ENCODE measurements at places on chromosomes 16 and 17.

DNA sequence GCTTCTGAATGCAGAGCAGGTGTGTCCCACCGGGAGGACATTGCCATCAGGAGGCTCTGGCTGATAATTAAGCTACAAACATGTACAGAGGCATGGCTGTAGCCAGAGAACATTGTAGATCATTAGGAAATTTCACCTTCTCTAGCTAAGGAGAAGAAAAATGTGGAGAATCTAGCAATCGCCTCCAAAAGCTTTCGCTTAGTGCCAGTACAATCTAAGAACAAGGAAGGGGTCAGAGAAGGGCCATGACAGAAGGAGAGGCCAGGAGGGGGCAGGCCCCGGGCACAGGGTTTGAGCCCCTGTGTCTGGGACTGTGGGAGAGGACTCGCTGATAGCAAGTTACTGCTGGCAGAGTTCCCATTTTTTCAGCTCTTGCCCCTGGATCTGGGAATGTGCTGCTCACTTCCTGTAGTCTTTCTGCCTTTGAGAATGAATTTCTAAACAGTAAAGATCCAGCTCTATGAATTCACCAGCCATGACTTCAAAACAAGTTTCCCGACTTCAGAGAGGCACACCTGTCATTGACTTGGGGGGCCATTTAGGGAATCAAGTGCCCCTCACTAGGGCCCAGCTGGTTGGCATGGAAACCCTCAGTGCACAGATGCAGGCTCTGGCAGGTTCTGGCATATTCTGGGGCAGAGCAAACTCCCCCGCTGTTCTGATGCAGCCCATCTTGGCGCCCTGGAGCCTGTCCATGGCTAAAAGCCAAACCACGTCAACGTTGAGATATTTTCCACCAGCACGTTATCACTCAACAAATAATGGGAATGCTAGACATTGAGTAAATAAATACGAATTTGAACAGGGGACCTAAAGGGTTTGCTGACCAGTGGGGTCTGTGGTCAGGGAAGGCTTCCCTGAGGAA is 59.5 kb upstream of the CACNG4 start:
- no peak for DNase-seq

GRCh38 chr17:63337579-63337978 is 108.5 kb downstream of the CYB561 start:
- no peak for DNase-seq

- no peak for DNase-seq
Measured at GRCh38 chr16:9225527-9226316, 134.3 kb downstream of the HAPSTR1 start.

GRCh38 chr17:38628441-38628840 is 22.7 kb upstream of the SRCIN1 start:
- no peak for DNase-seq

DNA sequence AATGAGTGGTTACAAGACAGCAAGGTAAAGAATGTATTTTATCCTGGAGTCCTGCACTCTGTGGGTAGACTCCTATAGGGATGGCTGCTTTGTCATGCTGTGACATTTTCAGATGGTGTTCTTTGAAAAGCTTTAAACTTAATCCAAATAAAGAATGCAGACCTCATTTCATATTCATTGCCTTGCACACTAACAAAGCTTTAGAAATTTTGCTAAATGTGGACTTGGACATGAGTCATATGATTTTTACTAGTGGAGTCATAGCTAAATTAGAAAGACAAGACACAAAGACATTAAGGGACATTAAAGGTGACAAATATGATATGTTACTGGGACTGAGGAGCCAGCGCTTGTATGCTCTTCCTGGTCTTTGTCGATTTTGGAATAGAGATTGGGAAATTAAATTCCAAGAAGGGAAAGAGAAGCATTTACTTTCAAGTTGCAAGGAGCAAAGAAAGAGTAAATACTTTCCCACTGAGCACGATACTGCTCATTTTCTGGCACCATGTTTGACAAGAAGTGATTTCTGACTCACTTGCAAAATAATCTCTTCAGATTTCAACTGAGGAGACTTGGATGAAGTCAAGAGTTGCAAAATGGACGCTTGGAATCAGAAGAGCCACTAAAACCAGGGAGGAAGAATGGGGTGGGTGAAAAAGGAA is 152.9 kb upstream of the MYOCD start:
- DNase-seq = no peak

DNA sequence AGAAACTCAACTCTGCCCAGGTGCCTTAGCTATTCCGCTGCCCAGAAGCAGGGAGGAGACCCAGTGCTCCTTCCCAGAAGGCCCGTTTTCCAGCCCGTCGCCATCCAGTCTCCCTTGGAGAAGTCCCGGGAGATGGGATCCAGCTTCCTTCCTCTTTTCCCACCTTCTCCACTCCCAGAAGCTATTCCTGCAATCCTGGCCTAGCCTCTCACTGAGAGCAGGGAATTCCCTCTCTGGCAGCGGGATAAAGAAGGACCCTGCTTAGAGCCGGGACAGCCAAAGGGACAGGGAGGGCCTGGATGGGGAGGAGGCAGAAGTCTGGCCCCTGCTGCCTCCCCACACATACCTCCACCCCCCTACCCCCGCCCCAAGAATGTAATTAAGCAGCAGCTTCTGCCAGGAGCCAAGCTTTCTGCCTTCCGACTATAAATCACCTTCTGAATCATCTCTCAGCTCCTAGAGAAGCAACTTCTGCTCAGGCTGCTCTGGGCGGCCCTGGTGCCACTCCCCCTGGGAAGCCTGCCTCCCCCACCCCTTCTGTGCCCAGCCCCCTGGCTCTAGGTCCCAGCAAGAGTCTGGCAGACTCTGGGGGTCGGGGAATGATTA is 6.4 kb downstream of the WNT3 start:
- DNase-seq = no peak

- peak; percentile 46 for DNase-seq
Measured at GRCh38 chr17:39939588-39940419, 12.3 kb downstream of the LRRC3C start.

DNA sequence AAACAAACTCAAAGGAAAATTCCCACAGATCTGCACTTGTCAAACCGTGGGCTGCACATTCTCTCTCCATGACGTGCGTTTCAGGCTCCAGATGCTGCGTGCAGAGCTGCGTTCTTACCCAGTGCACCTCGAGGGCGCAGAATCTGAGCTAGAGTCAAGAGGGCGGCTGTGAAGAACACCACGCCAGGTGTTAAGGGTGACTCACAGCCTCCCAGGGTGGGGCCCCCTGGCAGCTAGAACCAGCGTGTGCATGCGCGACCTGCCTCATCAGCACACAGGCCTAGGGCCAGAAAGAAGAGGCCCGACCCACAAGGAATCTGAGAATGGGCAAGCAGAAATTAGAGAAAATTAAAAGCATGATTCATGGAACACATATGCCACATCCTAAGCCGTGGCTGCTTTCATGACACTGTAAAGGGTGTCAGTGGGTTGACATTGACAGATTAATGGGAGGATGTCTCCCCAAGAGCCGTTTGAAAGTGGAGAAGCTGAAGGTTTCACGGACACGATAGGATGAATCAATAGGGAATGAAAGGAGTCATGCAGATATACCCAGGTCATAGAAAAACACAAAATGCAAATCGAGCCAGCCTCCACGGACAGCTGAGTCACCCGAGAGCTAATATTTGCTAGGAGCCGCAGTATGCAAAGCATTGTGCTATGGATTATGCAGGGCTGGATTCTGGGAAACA is 29.0 kb downstream of the MARCHF10 start:
- no peak for DNase-seq

DNA sequence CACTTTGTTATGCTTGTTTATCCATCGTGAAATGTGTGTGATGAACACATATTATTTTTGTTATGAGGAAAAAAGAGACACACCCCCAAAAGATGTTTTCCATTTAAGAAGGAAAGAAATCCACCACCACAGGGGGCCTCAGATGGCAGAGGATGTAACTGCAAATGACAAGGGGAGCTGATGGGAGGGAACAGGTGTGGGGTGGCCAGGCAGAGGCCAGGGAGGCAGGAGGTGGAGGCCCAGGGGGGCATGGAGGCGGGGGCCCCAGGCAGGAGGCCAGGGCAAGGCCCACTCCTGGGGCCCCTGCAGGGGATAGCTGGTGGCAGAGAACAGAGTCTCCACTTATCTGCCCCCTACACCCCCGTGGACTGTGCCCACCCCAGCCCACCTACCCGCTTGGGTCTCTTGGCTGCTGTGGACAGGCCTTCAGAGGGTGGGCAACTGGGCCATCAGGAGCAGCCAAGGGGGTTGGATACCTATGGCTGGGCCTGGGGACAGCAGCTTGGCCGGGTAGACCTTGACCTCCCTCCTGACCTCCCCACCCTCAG is 28.0 kb downstream of the PPL start:
- no peak for DNase-seq

DNA sequence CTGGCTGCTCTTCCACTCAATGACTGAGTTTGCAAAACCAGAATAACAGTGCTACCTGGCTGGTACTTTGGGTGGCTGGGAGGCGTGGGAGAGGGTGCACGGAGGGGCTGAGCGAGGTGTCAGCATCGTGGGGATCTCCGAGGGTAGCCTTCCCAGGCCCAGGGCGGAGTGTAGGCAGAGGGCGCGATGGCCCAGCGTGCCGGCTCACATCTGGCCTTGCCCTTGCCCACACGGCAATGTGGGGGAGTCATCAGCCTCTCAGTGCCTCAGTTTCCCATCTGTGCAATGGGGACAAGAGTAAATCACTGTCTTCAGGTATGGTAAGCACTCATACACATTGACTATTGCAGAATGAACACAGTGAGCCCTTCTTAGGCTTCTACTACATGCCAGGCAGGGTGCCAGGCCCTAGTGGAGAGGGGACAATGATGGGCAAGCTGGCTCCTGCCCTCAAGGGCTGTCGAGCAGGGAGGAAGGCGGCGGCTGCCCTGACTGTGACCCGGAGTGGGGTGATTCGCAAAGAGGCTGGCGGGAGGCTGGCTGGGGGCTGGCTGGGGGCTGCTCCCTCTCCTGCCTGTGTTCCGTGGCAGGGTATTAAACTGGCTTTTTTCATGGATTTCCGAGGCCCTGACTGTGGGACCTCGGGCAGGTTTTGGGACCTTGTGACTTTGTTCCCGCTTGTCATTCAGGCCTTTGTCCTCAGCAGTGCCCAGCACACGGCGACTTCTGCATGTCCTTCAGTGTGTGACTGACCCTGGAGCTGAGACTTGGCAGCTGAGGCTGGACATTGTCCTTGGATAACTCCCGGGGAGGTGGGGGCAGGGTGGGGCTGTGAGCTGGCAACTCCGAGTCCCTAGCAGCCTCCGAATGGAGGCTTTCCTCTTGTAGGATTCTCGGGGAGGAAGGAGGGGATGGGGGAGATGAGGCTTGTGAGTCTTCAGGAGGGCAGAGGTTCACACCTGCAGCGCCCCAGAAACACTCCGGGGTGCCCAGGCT is 243.1 kb downstream of the SEC14L1 start:
- no peak for DNase-seq

DNA sequence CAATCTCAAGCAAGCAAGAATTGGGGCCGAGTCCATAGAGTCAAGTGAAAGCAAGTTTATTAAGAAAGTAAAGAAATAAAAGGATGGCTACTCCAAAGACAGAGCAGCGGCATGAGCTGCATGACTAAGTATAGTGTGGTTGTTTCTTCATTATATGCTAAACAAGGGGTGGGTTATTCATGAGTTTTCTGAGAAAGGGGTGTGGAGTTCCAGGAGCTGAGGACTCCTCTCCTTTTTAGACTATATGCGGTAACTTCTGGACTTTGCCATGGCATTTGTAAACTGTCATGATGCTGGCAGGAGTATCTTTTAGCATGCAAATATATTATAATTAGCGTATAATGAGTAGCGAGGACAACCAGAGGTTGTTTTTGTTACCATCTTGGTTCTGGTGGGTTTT is 819.9 kb downstream of the KCNJ2 start:
- no peak for DNase-seq

- no peak for DNase-seq
Measured at GRCh38 chr17:27038676-27039075, 255.2 kb upstream of the WSB1 start.

GRCh38 chr17:1000597-1001461 is 3.9 kb downstream of the TIMM22 start:
- DNase-seq = no peak

DNA sequence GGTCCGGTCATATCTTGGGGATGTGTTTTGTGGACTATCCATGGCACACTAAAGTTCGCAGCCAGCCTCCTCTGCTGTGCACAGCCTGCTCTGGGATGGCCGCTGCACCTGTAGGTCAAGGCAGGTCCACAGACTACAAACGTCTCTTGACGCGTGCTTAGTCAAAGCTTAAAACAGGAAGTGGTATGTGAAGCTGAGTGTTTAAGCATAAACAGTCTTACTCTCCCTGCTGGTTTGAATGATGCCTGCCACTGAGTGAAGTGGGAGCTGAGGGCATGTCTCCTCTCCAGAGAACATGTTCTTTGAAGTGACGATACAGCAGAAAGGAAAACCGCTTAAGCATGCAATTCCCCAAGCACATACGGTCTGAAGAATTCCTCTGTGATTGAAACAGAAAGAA is 365.6 kb downstream of the SLC39A11 start:
- DNase-seq = peak; percentile 51

DNA sequence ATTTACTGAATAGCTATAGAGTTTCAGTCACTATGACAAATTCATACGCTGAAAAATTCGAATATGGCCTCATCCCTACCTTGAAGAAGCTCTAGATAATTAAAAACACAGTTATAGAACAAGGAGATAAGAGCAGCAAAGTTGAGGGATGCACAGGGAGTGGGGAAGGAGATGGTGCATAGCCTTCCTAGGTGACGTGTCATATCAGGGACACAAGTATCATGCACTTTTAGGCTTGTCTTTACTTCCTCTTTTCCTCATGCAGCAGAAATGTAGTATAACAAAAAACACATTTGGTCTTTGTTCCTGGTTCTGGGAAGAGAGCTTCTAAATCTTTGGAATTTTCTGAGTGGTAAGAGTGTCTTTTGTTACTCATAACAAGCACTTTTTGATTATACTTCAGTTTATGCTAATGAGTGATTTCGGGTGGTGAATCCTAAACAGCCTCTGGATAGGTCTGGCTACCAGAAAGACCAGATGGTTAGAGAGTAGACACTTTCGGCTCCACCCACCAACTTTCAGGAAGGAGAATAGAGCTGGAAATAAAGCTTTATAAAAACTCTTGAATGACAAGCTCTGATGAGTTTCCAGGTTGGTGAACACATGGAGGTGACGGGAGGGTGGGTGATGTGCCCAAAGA is 341.4 kb downstream of the UTP18 start:
- DNase-seq = no peak

DNA sequence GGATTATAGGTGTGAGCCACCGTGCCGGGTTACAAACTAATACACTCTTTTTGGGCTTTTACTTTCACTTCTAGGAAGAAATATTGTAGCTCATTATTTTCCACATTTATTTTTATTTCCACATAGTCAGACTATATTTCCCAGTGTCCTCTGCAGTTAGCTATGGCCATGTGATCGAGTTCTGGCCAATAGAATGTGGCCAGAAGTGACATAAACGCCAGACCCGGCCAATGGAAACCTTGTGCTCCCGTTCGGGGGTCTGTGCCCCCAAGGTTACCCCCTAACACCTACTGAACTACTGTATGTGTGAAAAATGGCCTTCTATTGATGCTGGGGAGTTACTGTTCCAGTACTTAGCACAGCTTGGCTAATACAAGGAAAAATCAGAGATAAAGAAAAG is 13.2 kb upstream of the RPTOR start:
- DNase-seq = no peak

GRCh38 chr16:4500272-4500671 is 24.1 kb downstream of the HMOX2 start:
- no peak for DNase-seq

DNA sequence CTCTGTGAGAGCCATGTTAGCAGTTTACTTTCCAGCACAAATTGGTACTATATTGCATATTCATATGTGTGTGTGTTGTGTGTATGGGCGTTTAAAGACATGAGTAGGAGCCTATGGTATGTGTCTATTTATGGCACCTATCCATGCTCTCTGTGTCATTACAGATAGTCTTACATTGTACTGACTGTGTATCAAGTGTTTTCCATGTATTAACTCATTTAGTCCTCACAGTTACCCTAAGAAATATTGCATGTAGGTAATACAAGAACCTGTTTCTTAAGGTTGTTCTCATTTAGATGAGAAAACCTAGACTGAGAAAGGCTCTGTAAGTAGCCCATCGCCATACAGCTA is 1.6 kb downstream of the ALG1 start:
- DNase-seq = no peak
